ENCODE measurements at places on chromosomes 5 and 9.

DNA sequence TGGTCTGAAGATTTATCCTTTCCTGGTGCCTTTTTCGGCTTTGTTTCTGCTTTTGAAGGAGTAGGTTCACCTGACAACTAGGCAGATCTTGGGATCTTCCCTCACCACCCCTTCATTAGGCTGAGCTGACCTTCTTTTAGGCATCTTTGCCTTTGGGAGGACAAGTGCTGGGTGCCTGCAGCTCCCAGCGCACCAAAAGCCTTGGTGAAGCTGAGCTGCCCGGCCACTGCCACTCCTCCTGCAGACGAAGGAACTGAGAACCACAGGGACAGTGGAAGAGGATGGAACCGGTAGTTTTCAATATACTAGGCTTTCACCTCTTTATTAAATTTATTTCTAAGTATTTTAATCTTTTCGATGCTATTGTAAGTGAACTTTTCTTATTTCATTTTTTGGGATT, 16.8 kb upstream of the MARCOL start:
- DNase-seq, result no peak

DNA sequence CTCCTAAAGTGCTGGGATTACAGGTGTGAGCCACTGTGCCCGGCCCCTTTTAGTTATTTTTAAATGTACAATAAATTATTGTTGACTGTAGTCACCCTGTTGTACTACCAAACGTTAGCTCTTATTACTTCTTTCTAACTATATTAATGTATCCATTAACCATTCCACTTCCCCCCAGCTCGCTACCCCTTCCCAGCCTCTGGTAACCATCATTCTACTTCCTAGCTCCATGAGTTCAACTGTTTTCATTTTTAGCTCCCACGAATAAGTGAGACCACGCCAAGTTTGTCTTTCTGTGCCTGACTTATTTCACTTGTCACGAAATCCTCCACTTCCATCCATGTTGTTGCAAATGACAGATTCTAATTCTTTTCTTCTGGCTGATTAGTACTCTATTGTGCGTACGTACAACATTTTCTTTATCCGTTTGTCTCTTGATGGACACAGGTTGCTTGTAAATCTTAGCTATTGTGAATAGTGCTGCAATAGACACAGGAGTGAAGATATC, 6.5 kb downstream of the LURAP1L start:
- DNase-seq, result no peak

DNA sequence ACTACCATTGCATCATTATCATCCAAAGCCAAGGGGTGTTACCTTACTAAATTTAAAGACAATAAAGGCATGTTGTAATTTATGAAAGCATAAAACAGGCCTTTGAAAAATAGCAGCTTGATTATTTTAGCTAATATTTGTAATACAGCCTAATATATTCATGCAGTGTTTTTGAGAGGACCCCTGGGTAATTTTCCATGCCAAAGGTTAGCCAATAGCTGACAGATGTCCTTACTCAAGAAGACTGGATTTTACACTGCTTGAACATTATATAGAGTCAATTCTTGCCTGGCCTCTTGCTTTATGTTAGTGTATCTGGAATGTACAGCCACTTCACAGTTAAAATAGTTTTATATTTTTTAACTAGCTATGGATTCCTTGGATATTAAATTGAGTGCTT, 337.8 kb upstream of the PAPPA start:
- no peak for DNase-seq

GRCh38 chr5:81172710-81173109, 60.4 kb upstream of the CKMT2 start:
- DNase-seq, result no peak

- no peak for DNase-seq
These were observed 1.1 kb downstream of the NPM1 start for GRCh38 chr5:171388816-171389168.

- DNase-seq, result no peak
These were observed 62.2 kb upstream of the GNA14 start for GRCh38 chr9:77710316-77710715.

- no peak for DNase-seq
These were observed 10.8 kb upstream of the DBN1 start for GRCh38 chr5:177483994-177484901.

DNA sequence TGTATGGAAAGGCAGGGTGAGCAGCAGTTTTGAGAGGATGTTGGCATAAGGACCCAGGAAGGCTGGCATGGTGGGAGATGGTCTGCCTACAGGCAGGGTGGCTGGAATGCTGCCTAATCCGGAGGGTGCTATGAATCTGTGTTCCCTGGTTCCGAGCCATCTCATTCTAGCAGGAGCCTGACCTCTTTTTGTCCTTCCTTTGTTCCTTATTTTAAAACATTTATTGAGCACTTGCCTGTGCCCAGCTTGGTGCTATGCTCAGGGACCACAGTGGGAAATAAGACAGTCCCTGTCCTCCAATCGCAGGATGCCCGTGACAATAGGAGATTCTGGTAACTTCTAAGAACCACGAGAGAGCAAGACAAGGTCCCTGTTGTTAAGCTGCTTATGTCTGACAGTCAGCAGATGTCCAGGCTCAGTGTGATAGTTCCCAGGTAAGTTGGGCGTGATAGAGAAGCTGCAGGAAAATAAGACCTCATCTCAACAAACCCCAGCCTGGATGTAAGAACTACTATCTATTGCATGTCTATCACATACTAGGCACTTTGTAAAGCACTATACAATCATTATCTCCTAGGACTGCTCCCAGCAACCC, 9.1 kb upstream of the ZBTB34 start:
- no peak for DNase-seq

DNA sequence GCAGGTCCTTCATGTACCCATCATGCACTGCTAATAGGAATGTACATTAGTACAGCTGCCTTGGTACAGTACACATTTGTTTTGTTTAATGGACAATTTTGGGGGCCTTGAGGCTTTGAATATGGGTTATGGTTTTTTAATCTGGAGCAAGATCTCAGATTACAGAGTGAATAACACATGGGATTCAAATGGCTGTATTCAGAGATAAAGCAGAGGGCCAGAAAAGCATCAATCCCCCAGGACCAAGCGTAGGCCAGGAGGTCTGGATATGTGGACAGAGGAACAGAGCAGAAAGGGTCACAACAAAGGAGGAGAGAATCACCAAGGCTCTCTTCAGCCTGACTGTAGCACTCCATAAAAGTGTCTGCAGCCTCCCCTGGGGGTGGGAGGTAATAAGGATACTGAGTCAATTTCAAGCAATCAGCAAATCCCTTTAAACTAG, 47.7 kb upstream of the STK32A start:
- DNase-seq, result no peak

DNA sequence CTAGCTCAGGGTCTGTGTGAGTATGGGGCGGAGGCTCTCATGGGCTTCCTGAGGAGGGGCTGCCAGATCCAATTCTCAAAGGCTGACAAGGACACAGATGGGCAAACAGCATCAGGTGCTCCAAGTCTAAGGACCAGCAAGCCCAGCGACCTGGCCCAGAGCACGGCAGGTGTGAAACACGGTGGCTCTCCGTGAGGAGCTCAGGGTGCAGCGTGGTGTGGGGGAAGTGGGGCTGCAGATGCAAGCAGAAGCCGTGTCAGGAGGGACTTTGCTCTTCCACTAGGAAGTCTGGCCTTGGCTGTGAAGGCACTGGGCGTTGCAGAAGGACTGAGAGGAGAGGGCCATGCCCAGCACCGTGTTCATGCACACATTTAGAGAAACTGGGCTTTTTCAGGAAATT, 420.0 kb downstream of the GADD45G start:
- DNase-seq, result no peak

GRCh38 chr9:96554326-96554725, 65.3 kb downstream of the CDC14B start:
- DNase-seq, result no peak

- DNase-seq, result no peak
These were observed 690.1 kb downstream of the CDH18 start for GRCh38 chr5:19297934-19298333.

DNA sequence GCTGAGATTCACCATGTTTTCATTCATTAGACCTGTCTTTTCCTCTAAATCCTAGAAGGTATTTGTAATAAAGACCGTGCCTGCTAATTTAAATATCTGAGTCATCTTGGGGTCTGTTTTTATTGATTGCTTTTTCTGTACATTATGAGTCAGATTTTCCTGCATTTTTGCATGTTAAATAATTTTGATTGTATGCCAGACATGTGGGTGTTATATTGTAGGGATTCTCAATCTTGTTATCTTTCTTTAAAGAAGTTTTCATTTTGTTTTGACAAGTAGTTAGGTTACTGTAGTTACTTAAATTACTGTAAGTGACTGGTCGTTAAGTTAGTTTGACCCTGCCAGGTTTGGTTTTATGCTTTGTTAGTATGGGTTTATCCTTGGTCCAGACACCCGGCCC, 35.1 kb downstream of the EXOSC2 start:
- no peak for DNase-seq

- no peak for DNase-seq
These were observed 222.7 kb downstream of the MAST4 start for GRCh38 chr5:66818935-66819328.

DNA sequence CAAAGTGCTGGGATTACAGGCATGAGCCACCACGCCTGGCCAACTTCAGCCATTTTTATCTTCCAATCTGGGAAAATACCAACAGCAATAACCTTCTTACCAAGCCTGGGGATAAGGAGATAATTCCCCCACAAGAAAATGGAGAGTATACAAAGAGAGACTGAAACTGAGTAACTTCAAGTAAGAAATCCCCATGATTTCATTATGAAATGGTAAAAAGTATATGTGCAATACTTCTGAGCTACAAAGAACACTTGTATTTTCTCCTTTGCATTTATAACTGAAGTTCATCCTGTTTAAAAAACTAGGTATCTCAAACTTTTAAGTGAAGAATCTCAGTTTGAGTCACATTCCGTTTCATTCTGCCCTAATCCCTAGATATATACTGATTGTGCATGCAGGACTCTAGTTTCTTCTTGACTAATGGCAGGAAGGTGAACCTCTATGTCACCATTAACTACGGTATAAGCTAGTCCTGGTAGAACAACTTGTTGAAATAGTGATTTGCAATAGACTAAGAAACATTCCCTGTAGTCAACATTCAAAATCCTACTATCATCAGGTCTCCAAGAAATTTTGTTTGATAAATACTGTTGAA, 2071.4 kb downstream of the MAT2B start:
- DNase-seq, result no peak

DNA sequence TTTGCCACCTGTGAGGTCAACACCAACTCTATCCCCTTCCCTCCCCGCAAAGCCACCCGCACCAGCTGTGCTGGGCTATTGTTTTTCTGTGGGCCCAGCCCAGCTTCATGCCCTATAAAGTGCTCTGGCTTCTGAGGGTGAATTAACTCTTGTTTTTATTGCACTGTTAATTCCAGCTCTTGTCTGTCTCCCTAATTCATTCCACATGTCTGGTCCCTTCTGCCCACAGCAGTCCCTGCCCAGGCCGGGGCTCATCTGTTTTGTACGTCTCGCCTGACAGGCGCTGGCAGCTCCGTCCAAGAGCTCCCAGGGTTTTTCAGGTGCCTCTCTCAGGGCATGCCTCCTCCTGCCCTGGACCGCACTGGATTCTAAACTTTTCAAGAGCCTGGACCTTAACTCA, 118.9 kb downstream of the PDZD2 start:
- no peak for DNase-seq

DNA sequence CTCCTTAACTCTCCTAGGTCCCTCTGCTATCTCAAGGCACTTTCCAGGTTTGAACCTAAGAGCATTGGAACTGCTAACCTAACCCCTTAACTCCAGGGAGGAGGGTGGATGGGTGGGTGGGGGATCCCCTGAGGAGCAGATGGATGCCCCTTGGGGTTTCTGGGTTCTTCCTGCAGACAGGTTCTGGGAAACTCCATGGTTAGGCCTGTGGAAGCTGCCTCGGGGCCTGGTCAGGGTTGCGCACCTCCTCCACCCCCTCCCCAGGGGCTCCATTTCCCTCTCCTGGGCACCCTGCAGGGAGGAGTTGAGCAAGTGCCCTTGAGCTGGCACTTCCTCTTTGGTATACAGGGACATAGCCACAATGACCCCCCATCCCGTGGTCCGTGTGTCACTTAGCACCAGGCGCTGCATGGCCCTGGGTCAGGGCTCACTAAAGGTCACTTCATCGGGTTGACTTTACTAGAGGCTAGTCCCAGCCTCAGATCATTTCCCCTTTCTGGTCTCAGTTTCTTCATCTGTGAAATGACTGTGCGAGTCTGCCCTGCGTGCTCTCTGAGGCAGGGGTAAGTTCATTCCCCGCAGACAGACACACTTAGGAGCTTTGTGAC, 16.0 kb downstream of the CXXC5 start:
- peak; percentile 75 for DNase-seq

DNA sequence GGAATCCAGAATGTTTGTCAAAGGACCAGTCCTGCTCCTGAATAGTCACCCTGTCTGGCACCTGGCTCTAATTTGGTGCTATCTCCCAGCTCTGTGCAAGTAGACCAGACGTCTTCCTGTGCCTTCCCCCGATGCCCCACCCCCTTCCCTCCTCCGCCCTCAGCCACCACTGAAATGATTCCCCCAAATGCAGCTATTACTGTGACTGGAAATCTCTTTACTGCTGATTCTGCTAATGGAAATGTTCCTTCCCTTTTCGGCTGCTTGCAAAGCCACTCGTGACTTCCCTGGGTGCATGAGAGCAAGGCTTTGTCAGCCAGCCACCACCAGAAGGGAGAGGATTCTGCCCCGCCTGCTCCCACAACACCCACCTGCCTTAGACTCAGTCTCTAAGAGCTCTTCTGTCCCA, 11.4 kb downstream of the ASTN2 start:
- DNase-seq, result no peak

DNA sequence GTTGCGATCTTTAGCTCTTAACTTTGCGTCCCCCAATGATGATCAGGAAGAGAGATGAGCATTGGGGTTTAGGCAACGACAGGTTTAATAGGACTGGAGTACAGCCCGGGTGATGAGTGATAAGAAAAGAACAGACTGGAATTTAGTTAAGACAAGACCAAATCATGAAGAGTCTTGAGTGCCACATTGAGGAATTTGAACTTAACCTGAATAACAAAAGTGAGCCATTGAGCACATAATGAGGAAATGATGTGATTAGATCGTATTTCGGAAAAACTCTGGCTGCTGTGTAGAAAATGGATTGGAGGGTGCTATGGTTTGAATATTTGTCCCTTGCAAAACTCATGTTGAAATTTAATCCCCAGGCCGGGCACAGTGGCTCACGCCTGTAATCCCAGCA, 83.2 kb upstream of the MELK start:
- no peak for DNase-seq

DNA sequence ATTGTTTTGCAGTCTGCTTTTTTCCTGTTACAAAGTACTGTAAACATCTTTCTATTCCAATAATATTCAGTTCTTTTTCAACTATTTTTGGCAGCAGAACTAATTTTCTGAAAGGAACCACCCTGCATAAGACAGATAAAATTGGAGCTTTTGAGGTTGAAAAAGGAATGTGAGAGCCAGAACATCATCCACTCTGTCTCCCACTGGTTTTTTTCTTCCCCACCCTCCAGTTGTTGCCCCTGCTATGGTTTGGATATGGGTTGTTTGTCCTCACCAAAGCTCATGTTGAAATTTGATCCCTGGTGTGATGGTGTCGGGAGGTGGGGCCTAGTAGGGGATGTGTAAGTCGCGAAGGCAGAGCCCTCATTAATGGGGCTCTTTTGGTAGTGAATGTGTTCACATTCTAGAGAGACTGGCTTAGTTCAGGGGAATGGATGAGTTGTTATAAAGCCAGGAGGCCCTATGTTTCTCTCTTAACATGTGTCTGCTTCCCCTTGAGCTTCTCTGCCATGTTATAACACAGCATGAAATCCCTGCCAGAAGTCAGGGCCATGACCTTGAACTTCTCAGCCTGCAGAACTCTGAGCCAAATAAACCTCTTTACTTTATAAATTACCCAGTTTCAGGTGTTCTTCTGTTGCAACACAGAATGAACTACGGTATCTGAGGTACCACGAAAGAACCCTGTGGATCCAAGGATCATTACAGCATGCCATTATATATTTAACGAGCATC, 34.8 kb upstream of the MAST4 start:
- DNase-seq, result no peak
